ENCODE measurements at places on chromosomes 6 and 20.

DNA sequence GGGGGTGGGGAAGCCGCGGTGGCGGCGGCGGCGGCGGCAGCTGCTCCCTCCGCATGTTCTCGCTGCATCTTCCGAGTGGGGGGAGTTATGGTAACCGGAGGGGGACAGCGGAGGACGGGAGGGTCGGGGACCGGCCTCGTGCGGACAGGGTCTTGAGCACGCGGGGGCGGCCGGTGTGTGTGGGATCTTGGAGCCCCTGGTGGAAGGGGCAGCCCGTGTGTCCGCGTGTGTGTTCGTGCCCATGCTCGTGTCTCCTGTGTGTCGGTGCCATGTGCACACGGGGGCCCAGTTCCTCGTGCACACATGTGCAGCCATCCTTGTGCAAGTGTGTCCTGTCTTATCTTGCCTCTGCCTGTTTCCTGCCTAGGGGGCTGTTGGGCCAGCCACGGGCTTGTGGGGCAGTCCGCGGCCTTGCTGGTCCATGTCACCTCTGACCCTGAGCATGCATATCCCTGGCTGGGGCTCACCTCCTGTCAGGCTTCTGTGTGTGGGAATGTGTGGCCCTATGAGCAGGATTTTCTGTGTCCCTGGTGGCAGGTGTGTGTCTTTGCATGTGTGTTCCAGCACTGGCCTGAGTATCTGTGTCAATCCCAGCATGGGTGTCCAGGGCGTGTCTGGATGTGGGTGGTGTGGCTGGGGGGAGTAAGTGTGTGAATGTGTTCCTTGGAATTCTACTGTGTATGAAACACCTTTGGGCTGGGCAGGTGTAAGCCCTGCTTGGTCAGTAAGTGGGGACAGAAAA, 8.5 kb downstream of the SYNGAP1 start:
- no peak for DNase-seq

DNA sequence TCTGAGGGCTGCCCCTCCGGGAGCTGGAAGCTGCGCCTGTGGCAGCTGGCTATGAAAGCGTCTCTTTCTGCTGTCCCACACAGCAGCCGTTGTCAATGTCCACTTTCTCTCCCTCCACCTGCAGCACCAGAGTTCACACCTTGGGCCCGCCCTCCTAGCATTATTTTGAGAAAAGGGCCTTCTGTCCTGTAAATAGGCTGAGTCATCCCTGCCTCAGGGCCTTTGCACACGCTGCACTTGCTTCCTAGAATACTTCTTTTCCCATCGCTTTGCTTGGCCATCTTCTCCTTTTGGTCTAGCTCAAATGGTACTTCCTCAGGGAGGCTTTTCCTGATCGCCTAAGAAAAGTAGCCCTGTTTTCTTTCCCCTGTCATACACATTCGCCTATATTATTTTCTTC, 69.3 kb upstream of the ZNFX1 start:
- no peak for DNase-seq

GRCh38 chr6:43926634-43927531, 156.9 kb downstream of the VEGFA start:
- DNase-seq, result peak; percentile 98

DNA sequence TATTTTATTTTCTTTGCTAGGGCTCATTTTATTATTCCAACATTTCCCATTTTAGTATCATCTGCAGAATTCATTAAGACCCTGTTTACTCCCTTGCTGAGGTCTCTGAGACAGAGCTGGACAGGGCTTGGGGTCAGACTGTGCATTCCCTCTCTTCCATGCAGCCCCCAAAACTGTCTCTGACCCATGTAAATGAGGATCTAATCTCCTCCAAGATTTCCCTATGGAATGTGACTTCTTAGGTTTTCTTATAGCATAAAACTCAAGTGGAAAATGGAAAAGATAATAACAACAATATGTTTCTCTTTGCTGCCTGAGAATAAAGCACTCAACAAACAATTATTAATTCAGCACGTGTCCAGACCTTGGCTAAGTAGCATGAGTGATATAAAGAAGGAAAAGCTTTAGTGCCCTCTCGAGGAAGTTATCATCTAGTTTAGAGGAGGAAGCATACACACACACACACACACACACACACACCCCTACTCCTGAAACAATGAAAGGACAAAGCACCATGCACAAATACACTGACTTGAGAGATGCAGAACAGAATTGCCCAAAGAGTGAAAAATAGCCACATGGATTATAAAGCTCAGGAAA, 815.5 kb downstream of the BCKDHB start:
- DNase-seq, result peak; percentile 38

DNA sequence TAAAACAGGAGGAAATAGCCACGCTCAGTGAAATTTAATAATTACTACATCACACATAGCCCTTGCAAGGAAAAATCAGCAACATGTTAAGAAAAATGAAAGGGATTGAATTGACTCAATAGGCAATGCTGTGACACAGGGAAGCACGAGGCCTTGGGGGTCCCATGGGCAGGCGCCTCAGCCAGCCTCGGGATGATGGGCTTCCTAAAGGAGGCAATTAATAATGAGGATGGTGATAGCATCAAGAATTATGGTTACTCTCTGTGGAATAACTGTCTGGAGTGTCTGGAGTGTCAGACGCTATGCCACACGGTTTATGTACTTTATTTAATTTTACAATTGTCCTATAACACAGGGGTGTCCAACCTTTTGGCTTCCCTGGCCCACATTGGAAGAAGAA, 130.2 kb downstream of the TBC1D7 start:
- DNase-seq, result no peak

DNA sequence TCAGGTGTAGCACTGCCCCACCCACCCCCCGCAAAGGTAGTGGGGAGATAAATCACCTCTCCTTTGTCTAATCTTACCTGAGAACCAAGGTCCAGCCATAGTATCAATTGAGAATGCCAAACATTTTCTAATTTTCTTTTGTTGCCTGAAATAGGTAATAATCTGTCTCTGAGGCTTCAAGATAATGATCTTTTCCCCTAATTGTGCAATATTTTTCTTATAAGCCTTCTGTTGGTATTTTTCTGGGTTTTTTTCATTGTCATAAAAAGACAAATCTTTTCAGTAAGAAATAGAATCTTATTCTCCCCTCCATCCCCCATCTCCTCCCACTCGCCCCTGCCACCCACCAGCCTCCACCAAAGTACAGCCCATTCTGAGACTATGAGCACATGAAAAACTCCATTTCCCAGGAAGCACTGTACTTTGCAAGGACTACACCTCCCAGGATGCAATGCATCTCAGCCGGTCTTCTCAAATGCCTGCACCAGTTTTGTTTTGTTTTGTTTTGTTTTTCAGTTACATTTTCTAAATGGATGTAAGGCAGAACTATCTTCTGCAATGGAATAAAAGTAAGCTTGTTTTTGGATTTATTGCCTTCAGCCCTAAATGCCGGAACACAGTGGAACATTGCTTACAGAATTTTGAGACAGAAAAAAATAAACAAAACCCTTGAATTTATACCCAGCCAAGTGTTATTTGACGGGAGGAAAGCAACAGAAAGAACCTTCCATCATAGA, 268.0 kb downstream of the TFAP2A start:
- DNase-seq, result peak; percentile 13

- no peak for DNase-seq
Observed at GRCh38 chr20:4802527-4802926, 80.8 kb downstream of the PRND start.

DNA sequence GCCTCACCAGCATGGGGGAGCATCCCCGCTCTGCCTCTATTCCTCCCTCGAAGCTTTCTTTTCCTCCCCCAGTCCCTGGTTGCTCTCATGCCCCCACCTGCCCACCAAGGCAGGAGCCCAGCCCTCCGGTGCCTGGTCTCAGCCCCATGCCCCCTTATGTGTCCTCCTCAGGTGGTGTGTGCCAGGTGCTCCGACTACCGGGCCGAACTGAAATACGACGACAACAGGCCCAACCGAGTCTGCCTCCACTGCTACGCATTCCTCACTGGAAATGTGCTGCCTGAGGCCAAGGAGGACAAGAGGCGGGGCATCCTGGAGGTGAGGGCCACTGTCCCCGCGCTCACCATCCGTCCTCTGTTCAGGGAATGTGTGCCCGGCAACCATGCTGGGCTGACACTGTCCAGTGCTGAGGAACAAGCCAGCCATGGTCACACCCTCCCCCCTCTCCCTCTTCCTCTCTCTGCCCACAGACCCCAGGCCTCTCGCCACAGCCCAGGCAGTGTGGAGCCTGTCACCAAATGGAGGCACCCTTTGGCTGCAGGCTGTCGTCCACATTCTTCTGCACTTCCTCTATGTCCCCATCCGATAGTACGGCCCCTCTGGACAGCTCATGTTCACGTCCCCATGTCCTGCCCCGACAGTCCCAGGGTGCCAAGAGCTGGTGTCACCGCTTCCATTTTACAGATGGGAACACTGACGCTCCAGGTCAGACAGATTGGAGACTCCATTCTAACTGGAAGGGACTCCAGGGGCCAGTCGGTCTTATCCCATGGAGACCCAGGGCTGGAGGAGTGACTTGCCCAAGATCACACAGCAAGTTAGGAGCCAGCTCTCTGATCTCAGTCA, 20.4 kb downstream of the FGD2 start:
- DNase-seq, result no peak

GRCh38 chr6:15518878-15519277, 143.9 kb downstream of the DTNBP1 start:
- no peak for DNase-seq

Data from AG10803 (cell line).